Stimulated activated CD4-positive, alpha-beta T cell treated with anti-CD3 and anti-CD28 coated beads, Interleukin-4, amount 100 ng/mL, for 4 hours (primary cell): ENCODE measurements at places on chromosomes 7 and 10.

GRCh38 chr7:152907042-152907761, 147.7 kb downstream of the ACTR3B start:
- no peak for DNase-seq

DNA sequence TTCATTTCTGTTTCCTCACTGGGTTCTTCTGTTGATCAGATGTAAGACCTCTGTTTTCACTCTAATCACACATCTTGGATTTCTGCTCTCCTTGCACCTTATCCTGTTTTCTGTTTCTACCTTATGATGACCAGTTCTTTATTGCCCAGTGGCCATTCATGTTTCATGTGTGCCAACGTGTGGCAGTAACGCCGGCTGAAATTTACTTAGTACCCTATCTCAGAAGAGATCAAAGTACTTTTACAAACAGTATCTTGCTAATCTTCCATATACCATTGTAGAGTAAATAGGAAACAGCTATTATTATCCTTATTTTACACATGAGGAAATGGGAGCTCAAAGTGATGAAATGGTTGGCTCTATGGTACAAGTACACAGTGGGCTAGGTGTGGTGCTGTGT, 74.0 kb downstream of the GATA3 start:
- DNase-seq: no peak

DNA sequence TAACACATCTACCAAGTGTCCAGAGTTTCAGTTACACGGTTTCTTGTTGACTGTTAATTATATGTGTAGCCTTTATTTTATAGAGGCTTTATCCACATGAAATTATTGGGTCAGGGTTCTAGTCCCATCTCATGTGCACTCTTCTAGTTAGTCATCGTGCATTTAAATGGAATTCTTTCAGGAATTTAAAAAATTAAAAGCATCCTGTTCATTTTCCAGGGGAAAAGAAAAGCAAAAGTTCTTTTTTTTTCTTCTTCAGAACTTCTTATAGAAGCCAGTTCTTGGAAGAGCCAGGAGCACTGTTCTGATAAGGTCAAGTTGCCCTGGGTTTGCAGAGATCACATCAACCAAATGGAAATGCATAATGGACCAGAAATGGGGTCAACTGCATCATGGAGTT, 324.7 kb downstream of the INHBA start:
- no peak for DNase-seq

DNA sequence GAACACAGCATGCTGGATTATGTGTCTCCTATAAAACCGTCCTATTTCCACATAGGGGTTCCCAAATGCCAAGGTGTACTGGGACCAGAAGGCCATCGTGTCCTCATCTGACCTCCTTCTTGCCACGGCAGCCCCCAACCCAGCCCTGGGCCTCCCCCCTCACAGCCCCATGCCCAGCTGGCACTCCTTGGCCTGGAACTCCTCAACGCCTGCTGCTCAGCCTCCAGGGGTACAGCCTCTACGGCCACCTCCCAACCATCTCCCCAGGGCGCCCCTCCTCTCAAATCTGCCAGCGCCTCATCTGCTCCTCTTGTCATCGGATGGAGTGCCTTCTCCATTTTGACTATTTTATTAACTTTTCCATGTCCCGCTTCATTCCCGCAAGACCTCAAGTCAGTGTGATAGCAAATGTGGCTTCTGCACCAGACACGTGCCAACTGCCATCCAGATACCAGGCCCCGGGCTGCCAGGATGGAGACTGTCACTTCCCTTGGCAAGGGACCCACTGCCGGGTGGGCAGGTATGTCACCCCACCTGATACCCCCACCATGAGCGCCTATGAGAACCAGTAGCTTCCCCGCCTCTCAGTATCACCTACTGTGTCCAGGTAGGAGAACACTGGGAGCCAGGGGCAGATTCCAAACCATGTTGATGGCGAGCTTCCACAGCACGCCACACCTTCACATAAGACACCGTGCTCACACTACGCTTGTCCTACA, 106.7 kb downstream of the EBF3 start:
- no peak for DNase-seq

DNA sequence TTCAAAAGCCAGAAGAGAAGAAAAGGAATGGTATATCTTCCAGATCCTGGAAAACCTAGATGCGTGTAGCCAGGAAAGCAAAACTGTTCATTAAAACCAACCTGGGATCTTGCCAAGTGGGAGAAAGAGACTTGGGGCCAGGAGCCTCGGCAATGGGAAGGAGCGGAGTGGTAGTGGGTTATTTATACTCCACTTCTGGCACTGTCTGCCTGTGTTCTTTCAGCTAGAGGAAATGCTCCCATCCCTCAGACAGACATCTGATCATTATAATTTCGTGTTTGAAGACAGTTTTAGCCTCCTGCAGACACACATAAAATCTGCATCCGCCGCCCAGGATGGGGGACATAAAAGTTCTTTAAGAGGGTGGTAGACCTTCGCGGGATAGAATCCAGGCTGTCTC, 421.6 kb downstream of the RPS24 start:
- no peak for DNase-seq

DNA sequence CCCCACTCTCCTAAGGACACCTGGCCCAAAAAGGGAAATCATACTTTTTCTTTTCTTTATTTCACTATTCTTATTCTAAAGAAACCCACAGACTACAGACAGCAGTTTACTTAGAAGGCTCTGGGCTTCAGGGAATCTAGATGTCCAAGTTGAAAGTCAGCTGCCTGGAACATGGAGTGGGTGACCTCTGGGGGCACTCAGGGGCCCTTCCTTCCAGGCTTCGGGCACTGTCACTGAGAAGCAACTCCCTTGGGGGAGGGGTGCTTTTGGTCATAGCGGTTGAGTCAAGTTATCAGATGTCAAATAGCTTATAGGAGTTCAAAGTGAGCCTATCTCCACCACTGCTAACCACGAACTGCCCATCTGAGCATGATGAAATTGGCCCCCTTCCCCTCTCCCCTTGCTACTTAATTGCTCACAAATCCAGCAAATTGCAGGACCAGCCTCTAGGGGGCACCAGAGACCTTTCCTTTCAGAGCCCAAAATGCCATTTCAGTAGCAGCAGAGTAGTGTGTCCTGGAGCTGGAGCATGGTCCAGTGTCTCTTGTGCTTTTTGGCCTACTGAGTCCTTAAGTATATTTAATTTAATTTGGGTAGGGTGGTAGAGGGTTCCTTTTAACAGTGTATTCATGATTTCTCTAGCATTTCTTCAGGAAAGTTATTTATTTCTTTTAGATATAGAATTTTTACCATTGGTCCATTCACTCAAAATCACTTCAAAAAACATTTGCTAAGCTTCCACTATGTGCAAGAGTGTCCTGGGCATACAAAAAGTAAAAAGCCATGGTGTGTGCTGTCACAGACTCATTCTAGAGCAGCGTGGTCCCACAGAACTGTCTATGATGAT, 463.8 kb downstream of the KCNMA1 start:
- DNase-seq: peak; percentile 30

DNA sequence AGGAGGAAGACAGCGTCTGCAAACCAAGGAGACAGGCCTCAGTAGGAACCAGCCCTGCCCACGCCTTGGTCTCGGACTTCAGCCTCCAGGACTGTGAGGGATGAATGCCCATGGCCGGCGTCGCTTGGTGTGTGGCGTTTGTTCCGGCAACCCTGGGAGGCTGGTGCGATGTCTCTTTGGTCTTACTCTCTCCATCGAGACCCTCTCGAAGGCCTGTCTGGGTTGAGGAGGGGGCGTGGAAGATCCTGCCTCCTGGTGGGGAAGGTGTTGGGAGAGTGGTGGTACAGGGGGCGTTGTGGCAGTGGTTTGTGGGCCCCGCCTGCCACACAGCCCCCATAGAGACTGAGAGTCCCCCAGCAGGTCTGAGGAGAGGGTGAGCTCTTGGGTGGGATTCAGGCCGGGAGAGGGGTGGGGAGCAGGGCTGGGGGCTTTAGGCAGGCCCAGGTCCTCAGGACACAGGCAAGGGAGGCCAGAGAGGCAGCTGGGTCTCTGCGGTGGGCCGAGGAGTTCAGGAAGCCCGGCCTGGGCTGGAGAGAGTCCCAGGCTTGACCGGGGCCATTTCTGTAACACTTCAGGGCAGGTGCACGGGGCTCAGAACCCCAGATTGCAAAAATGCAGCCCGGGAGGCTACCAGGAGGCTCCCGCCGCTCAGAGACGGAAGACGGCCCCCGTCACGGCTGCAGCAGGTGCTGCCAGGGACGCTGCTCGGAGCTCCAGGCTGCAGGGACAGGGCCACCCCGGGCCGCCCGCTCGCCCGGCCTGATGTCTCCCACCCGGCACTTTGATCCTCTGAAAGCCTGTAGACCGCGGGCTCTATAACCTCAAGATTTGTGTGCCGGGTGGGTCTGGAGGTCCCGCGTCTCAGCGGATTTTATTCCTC, 33.8 kb upstream of the PSMG3 start:
- DNase-seq: no peak

DNA sequence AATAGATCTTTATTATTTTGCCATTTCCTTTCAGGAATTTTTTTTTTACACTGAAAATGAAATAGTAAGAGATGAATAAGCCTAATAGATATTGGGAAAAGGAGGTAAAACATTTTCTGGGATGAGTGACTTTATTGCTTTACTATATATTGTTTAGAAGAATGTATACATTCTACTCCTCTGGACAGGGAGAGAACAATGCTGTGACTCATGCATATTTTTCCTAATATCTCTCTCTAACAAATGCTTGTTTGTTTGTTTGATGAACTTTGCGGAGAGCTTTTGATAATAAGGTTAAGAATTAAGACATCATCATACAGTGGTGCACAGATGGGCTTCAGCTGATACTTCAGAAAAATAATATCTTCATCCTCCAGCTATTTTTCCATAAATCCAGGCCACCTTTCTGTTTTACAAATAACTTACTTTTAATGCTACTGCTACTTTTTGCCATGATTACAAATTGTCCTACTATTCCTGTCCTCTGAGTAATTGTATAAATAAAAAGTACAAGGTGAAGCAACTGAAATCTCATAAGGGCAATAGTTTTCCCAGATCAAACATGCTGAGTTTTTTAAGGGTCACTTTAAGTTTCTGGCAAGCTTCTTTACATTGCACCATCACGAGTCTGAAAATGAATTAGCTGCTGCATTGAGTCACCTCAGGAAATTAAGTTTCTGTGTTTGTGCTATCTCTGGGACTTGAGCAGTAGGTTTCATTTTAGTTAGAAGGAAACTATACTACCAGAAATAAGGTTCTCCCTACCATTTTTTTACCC, 207.3 kb upstream of the POT1 start:
- DNase-seq: no peak

- no peak for DNase-seq
These were observed 161.8 kb downstream of the TMEM178B start for GRCh38 chr7:141235656-141236055.

DNA sequence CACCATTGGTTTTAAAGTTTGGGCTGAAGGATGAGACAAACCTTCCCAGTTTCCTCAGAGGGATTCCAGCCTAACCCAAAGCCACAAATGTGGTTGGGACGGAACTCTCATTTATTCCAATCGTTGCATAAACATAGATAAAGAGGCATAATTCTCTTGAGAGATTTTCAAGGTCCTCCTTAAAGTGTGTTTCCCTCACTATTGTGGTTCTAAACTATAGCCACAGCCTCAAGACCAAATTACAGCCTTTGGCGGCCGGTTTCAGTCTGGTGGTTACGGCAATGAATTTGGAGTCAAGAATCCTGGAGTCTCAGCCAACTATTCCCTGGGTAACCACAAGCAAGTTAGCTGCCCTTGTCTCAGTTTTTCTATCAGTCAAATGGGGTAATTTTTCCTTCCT, 42.6 kb downstream of the SEM1 start:
- DNase-seq: no peak

GRCh38 chr7:131606346-131607290, 50.2 kb upstream of the PODXL start:
- DNase-seq: no peak

DNA sequence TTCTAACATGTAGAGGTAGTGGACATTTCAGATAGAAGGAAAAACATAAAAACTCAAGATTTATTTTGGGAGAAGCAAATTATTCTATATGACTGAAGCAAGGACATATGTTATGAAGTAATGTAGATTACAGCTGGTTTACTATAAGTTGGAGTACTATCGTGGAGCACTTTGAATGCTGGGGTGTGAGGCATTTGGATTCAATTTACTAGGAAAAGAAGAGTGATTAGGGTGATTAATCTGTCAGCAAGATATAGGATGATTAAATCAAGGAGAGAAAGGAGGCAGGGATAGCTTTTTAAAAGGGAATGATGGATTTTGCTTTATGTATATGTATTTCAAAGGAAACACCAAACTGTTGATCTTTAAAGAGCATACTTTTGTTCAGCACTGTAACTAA, 318.4 kb upstream of the KAT6B start:
- DNase-seq: no peak

DNA sequence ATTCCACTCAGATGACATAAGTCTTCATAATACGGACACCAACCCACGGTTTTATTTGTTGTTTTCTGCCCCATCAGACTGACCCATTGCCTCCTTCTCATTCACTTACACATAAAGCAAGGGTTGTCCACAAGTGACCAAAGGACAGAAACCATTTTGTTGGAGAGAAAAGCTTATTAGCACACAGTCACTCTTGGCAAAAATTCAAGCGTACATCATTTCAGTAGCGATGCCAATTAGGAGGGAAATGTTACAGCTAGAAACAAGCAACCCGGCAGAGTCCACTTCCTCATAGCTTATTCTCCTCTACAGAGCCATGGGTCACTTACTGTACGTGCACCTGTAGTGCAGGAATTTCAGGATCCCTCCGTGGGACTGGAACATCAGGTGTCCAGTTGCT, 23.0 kb downstream of the ABLIM1 start:
- no peak for DNase-seq

DNA sequence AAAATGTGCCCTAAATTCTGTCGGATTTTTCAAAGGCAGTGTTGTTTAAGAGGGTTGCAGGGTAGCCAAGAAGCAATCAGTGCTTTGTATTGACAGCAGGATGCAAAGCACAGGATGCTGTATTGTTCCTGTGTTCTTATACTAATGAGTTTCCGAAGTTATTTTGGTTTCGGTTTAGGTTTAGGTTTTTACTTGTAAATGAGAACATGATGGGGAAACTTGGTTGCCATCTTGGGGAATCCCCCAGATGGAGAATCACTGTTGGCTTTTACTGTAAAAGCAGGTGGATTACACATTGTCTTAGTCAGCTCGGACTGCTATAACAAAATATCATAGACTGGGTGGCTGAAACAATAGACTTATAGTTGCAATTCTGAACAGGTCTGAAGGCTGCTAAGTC, 72.1 kb downstream of the INHBA start:
- DNase-seq: no peak

DNA sequence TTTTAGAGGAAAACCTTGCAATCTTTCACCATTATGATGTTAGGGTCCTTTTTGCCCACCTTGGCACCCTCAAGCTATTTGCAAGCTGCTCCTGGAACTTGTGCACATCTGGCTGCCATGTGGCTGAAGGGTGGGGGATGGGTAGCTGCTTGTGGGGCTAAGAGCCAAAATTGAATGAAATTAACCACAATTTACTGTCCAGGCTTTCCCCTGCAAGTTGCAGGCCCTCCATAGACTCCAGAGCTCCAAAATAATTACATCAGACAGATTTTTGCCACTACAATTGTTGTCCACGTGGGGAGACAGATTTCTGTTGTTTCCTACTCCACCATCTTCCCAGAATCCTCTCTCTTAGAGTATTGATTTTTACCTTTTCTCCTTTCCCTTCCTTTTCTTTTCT, 19.1 kb downstream of the PI4K2A start:
- no peak for DNase-seq
